Occipital lobe (tissue), 3 donors: ENCODE measurements at places on chromosomes 2 and 18. TPM values are rescaled to one million over a fixed set of nuclear protein-coding genes. Genes with fewer than 3 reads are reported as not detected.
A peak's percentile ranks its signal among the peaks of the same experiment; 100 is the strongest.

Gene IL1B
- total RNA-seq = 0.78 TPM

Gene RAX
- total RNA-seq = not detected

Gene LTBP1
- 25.6 TPM for total RNA-seq

Gene CNTNAP5
- total RNA-seq = 41.0 TPM

Gene GCKR
- 0.16 TPM for total RNA-seq

Gene RNMT
- total RNA-seq = 55.2 TPM

Gene TMEM150A
- 4.8 TPM for total RNA-seq

Gene DAPL1
- not detected for total RNA-seq

Gene PELI1
- 88.9 TPM for total RNA-seq

Gene LIPG
- 18.2 TPM for total RNA-seq

Gene AQP4
- 138 TPM for total RNA-seq

Gene SF3B1
- 394 TPM for total RNA-seq

Gene HOXD8
- not detected for total RNA-seq

Gene IL36G
- not detected for total RNA-seq

Gene ACMSD
- total RNA-seq = not detected

GRCh38 chr2:112163541-112163981 is 25.4 kb downstream of the FBLN7 start:
- DNase-seq = no peak

DNA sequence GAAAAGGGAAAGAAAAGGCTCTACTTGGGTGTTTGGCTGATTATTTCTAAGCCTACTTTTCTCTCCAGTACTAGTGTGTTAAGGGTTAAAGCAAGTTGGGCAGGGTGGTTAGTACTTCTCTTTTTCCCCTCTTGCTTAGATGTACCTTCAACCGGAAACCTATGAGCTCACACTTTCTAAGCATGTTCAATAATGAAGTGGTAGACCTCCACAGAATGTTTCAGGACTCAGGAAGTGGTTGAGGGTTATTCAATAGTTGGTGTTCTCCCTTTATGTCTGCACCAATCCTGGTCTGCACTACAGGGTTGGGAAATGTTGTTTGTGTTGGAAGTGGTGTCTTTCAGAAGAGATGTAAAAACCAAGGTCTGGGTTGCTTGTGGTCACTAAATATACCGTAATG is 137.1 kb downstream of the ZEB2 start:
- no peak for DNase-seq

DNA sequence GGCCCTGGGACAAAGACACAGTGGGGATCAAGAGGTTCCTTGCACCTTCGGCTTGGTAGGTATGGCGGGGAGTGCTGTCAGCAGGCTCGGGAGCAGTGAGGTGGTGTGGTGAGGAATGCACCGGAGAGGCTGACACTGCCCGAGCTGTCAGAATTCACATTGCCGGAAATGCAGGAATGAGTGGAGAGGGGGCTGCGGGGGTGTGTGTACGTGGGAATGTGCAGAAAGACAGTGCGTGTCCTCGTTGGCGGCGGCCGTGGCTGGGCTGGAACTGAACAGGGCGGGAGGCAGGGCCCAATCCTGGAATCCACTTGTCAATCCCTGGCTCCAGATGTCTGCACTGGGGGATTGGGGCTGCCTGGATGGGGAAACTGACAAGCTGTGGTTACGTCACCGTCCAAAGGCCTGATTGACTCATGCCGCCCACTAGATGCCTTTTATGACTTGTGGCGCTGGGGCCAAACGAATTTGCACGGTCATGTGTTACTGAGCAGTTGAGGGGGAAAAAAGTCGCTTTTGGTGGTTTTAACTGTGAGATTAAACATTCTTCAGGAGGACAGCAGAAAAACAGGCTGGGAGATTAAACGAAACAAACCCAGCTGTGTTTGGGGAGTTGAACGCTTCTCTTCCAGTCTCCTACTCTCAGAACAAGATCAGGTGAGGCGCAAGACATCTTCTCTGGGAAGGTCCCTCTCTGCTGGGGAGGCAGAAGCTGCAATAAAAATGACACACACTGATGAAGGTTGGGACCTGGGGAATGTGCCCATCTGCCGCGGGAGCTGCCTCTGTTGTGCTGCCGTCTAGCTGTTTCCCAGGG is 189.4 kb upstream of the GLI2 start:
- no peak for DNase-seq

- DNase-seq = no peak
These were observed 11.9 kb downstream of the ZNF407 start for GRCh38 chr18:74609535-74609934.

DNA sequence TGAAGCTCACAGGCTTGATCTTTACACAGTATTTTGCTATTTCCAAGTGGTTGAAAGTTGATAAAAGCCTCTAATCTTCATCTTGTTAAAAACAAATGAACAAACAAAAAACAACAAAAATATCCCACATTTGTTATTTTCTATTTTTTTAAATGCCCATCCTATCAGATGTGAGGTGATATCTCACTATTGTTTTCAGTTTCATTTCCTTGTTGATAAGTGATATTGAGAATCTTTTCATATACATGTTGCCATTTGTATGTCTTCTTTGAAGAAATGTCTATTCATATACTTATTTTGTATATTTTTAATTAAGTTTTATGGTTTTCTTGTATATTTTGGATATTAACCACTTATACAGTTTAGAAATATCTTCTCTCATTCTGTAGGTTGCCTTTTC is 175.8 kb downstream of the CALCRL start:
- no peak for DNase-seq

- DNase-seq = no peak
These were observed 35.7 kb downstream of the CDC42EP3 start for GRCh38 chr2:37635504-37636380.

DNA sequence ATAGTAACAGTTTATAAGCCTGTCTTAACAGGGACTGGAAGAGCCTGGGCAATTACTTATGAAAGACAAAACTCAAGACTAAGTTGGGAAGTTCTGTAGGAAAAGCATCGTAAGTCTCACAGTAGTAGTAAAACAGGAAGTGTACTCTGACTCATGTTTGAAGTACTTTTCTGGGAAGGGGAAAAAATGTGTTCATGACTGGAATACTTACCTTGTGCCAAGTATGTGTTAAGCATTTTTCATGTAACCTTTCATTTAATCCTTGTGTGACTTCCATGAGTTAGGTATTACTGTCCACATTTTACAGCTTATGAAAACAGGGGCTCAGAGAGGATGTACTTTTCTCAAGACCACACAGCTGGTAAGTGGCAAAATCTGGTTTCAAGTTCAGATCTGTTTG is 13.7 kb upstream of the SKOR2 start:
- no peak for DNase-seq

GRCh38 chr18:13220361-13220991 is 1.9 kb downstream of the LDLRAD4 start:
- DNase-seq = no peak

GRCh38 chr2:39697454-39697853 is 31.7 kb downstream of the TMEM178A start:
- peak; percentile 37 for DNase-seq

GRCh38 chr2:238948765-238949641 is 101.1 kb downstream of the TWIST2 start:
- no peak for DNase-seq

GRCh38 chr18:23142251-23142929 is 7.1 kb downstream of the CABLES1 start:
- no peak for DNase-seq

GRCh38 chr18:29373000-29373399 is 1196.1 kb upstream of the CDH2 start:
- no peak for DNase-seq

- DNase-seq = no peak
These were observed 24.5 kb downstream of the HDAC4 start for GRCh38 chr2:239376351-239376750.

DNA sequence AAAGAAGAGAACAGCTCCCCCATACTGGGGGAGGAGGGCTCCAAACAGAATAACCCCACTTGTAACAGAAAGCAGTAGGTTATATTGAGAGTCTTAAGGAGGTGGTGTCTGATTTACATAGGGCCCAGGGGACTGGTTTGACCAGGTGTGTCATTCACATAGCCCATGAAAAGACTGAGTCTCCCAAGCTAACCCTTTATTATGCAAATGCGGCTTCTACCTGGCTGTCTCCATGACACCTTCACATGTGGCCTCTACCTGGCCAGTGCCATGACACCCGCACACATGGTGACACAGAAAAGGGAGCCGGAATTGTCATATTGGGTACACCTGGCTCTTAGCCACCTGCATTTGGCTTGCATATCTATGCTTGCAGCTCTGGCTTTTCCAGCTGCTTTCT is 1057.2 kb upstream of the PIK3C3 start:
- DNase-seq = no peak

DNA sequence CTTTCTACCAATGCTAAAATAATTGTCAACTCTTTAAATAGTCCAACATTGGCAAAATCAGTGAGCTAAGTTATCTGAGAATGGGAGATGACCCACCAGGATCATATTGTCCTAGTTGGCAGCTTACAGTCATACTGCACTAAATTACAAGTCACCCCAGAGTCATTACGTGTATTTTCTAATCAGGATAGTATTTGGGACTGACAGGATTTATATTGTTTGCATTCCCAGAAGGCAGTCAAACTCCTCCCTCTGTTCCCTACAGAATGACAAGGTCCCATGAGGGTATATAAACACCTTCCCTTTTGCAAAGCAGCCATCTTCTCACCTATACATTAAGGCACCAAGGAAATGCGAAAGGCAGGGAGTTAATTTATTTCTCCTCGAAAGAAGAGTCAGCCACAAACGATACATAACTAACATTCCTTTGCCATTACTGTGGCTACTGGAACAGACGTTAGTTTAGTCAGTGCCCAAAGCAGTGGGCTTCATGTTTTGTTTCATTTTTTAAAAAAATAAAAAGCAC is 125.3 kb downstream of the ANTXR1 start:
- DNase-seq = no peak

- peak; percentile 53 for DNase-seq
These were observed at the start of gene ASXL3 for GRCh38 chr18:33577685-33578517. Gene ASXL3 (plus strand): TSS chr18:33578219. CDS start chr18:33578632, 413 bp downstream.

GRCh38 chr2:9163306-9164111 is 43.1 kb upstream of the ASAP2 start:
- DNase-seq = no peak

- no peak for DNase-seq
These were observed 8.1 kb downstream of the NBEAL1 start for GRCh38 chr2:203022751-203023150.

DNA sequence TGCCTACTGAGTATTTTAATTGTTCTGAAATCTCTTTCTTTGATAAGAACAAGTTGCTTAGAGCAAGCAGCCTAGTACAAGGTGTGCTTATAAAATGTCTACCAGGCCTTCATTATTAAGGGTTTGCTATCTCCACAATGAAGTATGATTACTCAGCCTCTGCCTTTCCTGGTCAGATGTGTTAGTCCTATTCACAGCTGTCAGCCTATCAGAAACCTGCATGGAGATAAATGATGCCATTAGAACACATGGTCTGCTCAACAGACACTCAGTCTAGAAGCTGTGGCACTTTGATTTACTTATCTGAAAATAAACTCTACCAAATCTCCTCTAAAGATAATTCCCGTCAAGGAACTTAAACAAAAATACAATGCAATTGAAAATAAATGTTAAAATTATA is 448.7 kb downstream of the ERBB4 start:
- DNase-seq = no peak

GRCh38 chr2:160522951-160523710 is 29.5 kb upstream of the RBMS1 start:
- DNase-seq = no peak

- no peak for DNase-seq
These were observed 28.6 kb upstream of the PPP4R1 start for GRCh38 chr18:9642799-9643462.
